Right atrium auricular region (tissue), 2 donors: ENCODE measurements at places on chromosomes 16 and 17. TPM values are rescaled to one million over a fixed set of nuclear protein-coding genes. Genes with fewer than 3 reads are reported as not detected.

Gene CLEC18C
- total RNA-seq = not detected

DNA sequence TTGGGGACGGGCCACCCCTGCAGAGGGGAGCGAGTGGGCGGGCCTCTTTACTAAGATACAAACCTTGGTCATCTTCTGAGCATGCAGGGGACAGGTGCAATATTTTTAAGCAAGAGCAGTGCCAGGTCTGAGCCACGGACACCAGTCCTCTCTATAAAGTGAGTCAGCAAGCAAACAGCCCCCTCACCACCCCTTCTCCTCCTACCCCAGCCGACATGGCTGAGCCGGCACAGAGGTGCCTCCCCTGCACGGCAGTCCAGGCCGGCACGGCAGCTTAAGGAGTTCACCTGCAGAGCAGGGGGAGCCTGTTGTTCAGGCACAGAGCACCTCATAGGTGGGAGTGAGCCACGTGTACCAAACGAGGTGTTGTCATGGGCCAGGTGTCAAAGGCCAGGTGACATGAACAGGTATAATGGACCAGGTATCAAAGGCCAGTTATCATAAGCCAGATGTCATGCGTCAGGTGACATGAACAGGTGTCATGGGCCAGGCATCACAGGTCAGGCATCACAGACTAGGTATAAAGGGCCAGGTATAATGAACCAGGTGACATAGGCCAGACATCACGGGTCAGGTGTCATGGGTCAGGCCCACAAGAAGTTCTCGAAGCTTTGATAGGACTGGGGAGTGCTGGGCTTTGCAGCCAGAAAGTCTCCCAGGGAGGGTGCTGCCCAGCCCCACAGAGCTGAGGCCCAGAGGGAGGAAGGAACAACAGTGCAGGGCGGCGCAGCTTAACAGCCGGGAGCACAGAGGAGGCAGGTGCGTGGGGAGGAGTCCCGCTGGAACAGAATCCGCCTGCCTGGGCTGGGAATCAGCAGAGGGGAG is 42.6 kb upstream of the ZNF469 start:
- no peaks in the 10 kb centered on the region for H3K4me1 ChIP-seq
- no peak for DNase-seq
- H3K27me3 ChIP-seq = no peaks in the 10 kb centered on the region
- H3K36me3 ChIP-seq = no peaks in the 10 kb centered on the region
- H3K4me3 ChIP-seq = no peak overlapping the region

Gene GPR139
- not detected for total RNA-seq

DNA sequence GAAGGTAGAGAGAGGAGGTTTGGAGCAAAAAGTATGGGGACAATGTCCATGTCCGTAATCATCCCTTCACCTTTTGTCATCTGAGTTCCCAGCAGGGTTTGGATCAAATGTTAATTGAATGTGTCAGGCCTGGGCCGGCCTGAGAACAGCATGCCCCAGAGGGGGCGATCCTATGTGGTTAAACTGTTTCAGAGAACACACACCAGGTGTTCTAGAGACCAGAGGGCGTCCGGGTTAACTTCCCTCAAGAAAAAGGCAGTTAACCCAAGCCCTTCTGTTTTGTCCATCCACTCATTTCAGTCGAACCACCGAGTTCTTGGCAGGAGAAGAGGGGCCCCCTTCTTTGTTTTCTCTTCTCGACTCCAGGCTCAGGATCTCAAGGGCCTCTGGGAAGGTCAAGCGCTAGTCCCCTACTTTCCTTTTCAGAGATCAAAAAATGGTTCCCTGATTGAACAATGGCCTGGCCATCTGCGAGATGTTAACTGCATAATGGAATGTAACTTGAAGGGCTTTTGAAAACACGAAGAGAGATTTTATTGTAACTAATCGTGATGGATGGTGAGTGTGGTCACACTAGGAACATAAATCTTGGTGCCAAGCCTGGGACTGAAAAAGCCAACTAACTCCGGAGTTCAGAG is 142.5 kb downstream of the IRX3 start:
- H3K36me3 ChIP-seq = no peaks in the 10 kb centered on the region
- H3K4me1 ChIP-seq = no peaks in the 10 kb centered on the region
- no peak for DNase-seq
- no peak overlapping the region for H3K27ac ChIP-seq
- no peaks in the 10 kb centered on the region for H3K27me3 ChIP-seq

- H3K4me1 ChIP-seq = no peaks in the 10 kb centered on the region
- H3K27ac ChIP-seq = no peak overlapping the region
- no peak for DNase-seq
- no peaks in the 10 kb centered on the region for H3K27me3 ChIP-seq
- H3K36me3 ChIP-seq = peaks cover 35% of the 10 kb centered on the region
Observed at GRCh38 chr16:25177831-25178688, 38.7 kb upstream of the AQP8 start.
